NCI-H2081 (cell line): ENCODE measurements at places on chromosomes 16 and 17.

DNA sequence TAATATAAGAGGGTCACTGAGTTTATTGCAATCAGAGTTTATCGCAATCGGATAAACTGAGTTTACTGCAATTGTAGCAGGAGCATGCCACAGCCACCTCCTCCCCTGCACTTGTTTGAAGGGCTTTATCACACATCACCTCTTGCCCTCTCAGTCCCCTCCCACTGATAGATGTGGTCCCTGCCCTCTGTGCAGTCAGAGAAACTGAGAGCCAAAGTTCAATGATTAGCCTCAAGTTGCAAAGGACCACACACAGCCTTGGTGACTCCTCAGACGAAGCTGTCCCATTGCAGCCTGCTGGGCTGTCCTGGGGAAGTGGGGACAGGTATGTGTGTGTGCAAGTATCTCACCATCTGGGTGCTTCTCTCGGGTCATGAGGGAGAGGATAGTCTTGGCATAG, 13.6 kb downstream of the ACLY start:
- no peak for DNase-seq

- DNase-seq, result peak; percentile 1
Measured at GRCh38 chr17:71726341-71726740, 394.5 kb upstream of the SOX9 start.

GRCh38 chr16:5944971-5945370, 847.4 kb upstream of the EEF2KMT start:
- no peak for DNase-seq

GRCh38 chr17:40801157-40801556, 1.4 kb upstream of the KRT28 start:
- no peak for DNase-seq

DNA sequence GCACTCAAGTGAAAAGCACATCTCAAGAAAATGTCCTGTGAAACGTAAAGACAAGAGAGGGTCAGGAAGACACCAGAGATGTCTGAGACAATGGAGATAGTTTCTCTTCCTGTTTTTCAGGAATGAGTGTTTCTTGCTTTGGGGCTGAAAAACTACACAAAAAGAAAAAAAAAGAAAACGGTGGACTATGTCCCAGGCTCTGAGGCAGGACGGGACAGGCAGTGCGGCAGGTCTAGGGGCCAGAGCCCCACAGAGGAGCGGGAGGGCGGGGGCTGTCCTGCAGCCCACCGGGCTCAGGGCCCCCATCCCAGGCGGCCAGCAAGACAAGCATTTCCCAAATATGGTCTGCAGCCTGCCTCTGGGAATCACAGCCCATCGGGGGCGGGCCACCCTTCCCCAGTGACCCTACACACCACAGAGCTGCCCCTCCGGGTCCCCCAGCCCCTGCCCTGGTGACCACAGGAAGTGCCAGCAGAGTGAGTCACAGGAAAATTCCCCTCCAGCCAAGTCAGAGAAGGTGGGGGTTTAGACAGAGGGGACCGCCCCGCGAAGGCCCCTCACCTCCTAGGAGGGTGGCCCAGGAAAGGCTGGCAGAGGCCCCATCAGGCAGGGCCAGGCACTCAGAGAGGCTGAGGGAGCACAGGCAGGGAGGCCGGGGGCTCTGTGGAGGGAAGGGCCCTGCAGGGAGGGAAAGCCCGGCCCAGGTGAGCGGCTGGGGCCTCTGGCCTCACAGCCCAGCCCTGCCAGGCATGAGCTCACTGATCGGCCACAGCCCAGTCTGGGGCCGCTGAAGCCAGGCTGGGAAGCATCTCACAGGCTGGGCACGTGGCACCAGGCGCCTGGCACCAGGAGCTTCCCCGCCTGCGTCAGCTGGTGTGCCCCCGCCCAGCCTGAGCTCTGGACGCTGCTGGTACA, 6.3 kb downstream of the BCAR1 start:
- DNase-seq, result no peak

- DNase-seq, result peak; percentile 21
Measured at GRCh38 chr17:29778956-29779811, 150.8 kb downstream of the SSH2 start.

GRCh38 chr16:89291776-89292175, 74.3 kb downstream of the ZNF778 start:
- DNase-seq, result no peak

- no peak for DNase-seq
Measured at GRCh38 chr17:80791758-80792284, 199.8 kb upstream of the CHMP6 start.

DNA sequence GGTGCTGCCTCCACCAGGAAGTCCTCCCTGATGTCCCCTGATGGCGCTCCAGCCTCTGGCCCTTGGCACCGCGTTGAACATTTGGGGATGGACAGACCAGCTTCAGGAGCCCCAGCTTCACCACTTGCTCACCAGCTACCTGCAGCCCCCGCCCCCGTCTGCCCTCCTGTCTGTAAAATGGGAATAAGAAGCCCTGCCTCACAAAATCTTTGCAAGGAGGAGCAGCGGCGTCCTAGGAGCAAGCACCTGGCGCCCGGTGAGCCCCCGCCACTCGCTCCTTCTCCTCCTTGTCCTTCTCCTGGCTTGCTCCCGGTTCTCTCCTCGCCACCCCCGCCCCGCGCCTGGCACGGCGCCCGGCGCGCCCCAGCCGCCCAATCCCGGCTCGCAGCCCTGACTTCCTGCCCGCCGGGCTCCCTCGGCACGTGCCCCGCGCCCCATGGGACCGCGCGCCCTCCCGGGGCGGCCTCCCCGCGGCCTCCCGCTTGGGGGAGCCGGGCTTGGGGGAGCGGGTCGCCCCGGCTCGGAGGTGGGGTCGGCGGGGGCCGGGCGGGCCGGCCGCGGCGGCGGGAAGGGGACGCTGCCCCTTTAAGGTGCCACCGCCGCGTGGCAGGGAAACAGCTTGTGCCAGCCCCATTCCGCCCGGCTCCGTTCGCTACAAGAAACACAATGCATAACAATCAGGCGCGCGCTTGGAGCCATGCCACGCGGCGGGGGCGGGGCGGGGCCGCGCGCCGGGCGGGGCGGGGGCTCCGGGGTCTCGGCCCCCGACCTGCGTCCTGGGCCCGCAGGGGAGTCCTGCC, 9.1 kb upstream of the PPP1R1B start:
- DNase-seq, result peak; percentile 91

DNA sequence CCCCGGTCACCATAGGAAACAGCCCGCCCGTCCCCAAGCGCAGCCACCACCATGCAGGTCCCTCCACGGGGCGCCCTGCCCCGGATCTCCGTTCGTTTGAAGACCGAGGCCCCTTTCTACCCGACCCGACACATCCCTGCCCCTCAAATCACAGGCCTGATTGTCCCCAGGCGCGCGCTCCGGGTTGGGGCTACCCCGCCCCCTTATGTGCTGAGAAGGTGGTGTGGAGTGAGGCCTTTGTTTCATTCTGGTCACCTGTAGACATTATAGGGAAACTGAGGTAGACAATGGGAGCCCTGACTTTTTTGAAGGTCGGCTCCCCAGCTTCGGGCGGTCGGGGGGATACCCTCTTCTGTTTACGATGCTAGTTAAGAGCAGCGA, 763 bp upstream of the ACTG1 start:
- peak; percentile 80 for DNase-seq

- no peak for DNase-seq
Measured at GRCh38 chr17:76527430-76528111, 9.9 kb downstream of the CYGB start.

- DNase-seq, result no peak
Measured at GRCh38 chr16:65763640-65764305, 602.7 kb upstream of the CDH5 start.

GRCh38 chr16:72313903-72314302, 141.9 kb upstream of the PMFBP1 start:
- DNase-seq, result no peak

- DNase-seq, result no peak
Measured at GRCh38 chr16:63690961-63691360, 1430.9 kb downstream of the CDH11 start.

DNA sequence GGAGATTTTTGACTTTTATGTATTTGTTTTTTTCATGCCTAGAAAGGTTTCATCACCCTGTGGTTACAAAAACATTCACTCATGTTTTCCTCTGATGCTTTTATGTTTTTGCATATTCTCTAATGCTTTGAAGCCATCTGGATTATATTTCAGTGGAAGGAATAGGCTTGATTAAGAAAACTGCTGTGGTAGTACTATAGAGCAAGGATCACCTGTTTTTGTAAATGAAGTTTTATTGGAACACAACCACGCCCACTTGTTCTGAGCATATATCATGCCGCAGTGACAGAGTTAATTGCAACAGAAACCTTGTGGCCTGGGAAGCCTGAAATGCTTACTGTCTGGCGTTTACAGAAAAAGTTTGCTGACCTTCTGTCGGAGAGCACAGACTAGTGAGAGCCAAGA, 11.5 kb downstream of the COX10 start:
- no peak for DNase-seq

- no peak for DNase-seq
Measured at GRCh38 chr16:79915761-79916160, 315.2 kb upstream of the MAF start.

- DNase-seq, result no peak
Measured at GRCh38 chr17:77834170-77835115, 124.1 kb upstream of the TNRC6C start.

GRCh38 chr17:12402963-12403622, 262.6 kb upstream of the MYOCD start:
- DNase-seq, result no peak

DNA sequence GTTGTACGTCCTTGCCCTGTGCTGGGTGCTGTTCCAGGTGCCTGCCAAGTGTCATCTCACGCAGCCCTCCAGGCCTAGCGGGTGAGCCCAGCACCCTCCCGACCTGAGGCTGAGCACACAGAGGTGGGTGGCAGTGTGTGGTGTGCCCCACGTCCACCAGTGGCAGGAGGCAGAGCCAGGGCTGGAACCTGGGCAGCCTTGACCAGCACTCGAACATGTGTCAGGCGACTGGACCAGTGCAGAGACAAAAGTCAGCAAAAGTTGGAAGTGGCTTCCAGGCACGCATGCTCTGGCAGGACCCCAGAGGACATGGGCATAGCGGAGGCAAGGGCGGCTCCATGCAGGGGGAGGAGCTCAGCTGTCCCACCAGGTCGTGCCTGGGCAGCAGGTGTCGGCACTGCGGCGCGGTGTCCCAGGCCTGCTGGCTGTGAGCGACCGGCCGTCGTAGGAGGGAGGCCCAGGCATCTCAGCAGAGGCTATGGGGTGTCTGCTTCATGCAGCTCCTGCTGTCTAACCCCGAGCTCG, 35.8 kb downstream of the COX4I1 start:
- no peak for DNase-seq
